ENCODE measurements at places on chromosomes 1 and 21.

GRCh38 chr21:45923146-45923545 is 58.4 kb upstream of the COL6A1 start:
- no peak overlapping the region for H3K4me3 ChIP-seq
- H3K4me1 ChIP-seq: no peaks in the 10 kb centered on the region
- H3K36me3 ChIP-seq: no peaks in the 10 kb centered on the region
- DNase-seq: peak; percentile 86
- no peak overlapping the region for H3K27ac ChIP-seq
- H3K27me3 ChIP-seq: no peaks in the 10 kb centered on the region

- no peaks in the 10 kb centered on the region for H3K4me1 ChIP-seq
- H3K27ac ChIP-seq: no peak overlapping the region
- no peak for DNase-seq
- no peak overlapping the region for H3K4me3 ChIP-seq
- peaks cover 2% of the 10 kb centered on the region for H3K27me3 ChIP-seq
Measured at GRCh38 chr1:154717528-154717924, 109.5 kb upstream of the ADAR start.

GRCh38 chr1:92749024-92749634 is 35.8 kb downstream of the EVI5 start:
- H3K27ac ChIP-seq: no peak overlapping the region
- no peak overlapping the region for H3K4me3 ChIP-seq
- peak; percentile 61 for DNase-seq
- H3K36me3 ChIP-seq: no peaks in the 10 kb centered on the region
- H3K4me1 ChIP-seq: no peaks in the 10 kb centered on the region

GRCh38 chr1:37186246-37186756 is 152.0 kb upstream of the GRIK3 start:
- no peak overlapping the region for H3K27ac ChIP-seq
- DNase-seq: no peak
- H3K27me3 ChIP-seq: no peaks in the 10 kb centered on the region
- H3K4me1 ChIP-seq: no peaks in the 10 kb centered on the region
- no peak overlapping the region for H3K4me3 ChIP-seq
- H3K36me3 ChIP-seq: no peaks in the 10 kb centered on the region

GRCh38 chr1:206892351-206892984 is 4.8 kb upstream of the IL24 start:
- no peak for DNase-seq
- H3K4me1 ChIP-seq: peaks cover 8% of the 10 kb centered on the region
- H3K27ac ChIP-seq: no peak overlapping the region
- no peak overlapping the region for H3K4me3 ChIP-seq
- H3K27me3 ChIP-seq: peaks cover 14% of the 10 kb centered on the region
- H3K36me3 ChIP-seq: no peaks in the 10 kb centered on the region

GRCh38 chr1:12761781-12762180 is 11.8 kb upstream of the PRAMEF12 start:
- H3K4me3 ChIP-seq: no peak overlapping the region
- no peaks in the 10 kb centered on the region for H3K27me3 ChIP-seq
- DNase-seq: no peak
- H3K27ac ChIP-seq: no peak overlapping the region

GRCh38 chr1:206448471-206448870 is 21.8 kb upstream of the IKBKE start:
- H3K4me1 ChIP-seq: peaks cover 7% of the 10 kb centered on the region
- H3K4me3 ChIP-seq: no peak overlapping the region
- no peaks in the 10 kb centered on the region for H3K27me3 ChIP-seq

- H3K4me3 ChIP-seq: no peak overlapping the region
Measured at GRCh38 chr1:157194731-157195520, 56.7 kb upstream of the ETV3 start.

DNA sequence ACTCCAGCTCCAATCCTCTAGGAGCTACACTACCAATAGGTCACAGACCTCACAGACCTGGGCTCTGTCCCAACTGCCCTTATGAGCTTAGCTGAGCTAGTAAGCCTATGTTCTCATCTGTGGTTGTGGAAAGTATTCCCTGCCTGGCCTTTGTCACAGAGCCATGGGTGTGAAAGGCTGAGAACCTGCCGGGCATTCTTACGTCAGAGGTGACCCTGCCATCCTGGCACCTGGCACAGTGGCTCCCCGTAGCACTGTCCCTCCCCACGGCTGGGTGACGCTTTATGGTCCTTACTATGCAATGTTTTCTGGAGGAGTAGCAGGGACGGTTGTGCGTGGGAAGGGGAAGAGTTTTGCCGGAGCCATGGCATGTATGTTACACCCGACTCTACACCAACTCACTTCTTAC is 3.5 kb downstream of the TNFRSF1B start:
- peaks cover 7% of the 10 kb centered on the region for H3K27me3 ChIP-seq
- H3K4me3 ChIP-seq: no peak overlapping the region
- H3K27ac ChIP-seq: no peak overlapping the region
- peaks cover 3% of the 10 kb centered on the region for H3K4me1 ChIP-seq

- H3K27me3 ChIP-seq: no peaks in the 10 kb centered on the region
- no peaks in the 10 kb centered on the region for H3K36me3 ChIP-seq
- no peak overlapping the region for H3K4me3 ChIP-seq
- peaks cover 19% of the 10 kb centered on the region for H3K4me1 ChIP-seq
Measured at GRCh38 chr1:54471588-54471987, 65.4 kb upstream of the SSBP3 start.

DNA sequence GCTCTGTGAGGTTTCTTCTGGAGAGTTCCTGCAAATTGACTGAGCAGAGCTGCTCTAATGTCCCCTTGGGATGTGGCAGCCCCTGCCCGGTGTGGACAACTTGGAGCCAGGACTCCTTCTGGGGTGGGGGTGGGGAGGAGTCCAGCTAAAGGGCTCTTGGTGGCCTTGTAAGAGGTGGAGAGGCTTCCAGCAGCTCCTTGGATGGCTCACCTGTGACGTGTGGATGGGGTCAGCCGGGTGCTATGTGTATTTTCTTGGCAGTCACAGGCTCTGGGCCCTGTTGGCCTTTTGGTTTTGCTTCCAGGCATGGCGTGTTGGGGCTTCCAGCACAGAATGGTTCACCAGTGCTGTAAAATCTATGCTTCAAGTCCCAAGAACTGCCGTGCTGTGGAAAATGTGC is 38.2 kb downstream of the TRAPPC10 start:
- H3K27ac ChIP-seq: no peak overlapping the region
- no peak overlapping the region for H3K4me3 ChIP-seq
- DNase-seq: no peak
- H3K27me3 ChIP-seq: no peaks in the 10 kb centered on the region
- H3K36me3 ChIP-seq: no peaks in the 10 kb centered on the region

- peak overlapping the region; percentile 99 for H3K27ac ChIP-seq
- peak; percentile 82 for DNase-seq
- H3K27me3 ChIP-seq: no peaks in the 10 kb centered on the region
- H3K4me3 ChIP-seq: peak overlapping the region; percentile 93
Measured at GRCh38 chr21:29299916-29300806, 1.4 kb downstream of the BACH1 start.

DNA sequence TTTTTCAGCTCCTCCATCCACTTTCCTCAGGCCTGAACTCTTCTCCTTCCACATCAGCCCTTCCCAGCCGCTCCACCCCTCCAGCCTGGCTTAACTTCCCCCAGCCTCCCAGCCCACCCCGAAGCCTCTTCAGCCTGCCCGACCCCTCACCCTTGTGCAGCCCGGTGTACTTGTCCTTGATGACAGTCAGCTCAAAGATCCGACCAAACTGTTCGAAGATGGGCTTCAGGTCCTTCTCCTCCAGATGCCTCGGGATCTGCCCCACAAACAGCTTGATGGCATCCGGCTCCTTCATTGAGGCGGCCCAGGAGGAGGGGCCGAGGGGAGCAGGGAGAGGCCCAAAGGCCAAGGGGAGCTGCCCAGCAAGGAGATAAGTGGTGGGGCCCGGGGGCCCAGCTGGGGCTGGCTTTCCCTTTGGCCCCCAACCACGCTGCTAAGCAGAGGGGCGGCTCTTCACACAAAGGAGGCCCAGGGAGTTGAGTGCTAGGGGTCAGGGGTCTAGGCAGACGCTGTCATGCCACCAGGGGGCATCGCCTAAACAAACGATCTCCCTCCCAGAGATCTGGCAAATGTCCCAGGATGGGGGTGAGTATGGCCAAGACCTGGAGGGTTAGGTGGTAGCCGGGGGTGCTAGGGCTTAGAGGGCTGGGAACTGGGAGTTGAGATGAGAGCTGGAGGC is 738 bp downstream of the CELF3 start:
- no peak overlapping the region for H3K4me3 ChIP-seq
- H3K4me1 ChIP-seq: peaks cover 19% of the 10 kb centered on the region
- H3K36me3 ChIP-seq: no peaks in the 10 kb centered on the region
- H3K27me3 ChIP-seq: peaks cover 41% of the 10 kb centered on the region

DNA sequence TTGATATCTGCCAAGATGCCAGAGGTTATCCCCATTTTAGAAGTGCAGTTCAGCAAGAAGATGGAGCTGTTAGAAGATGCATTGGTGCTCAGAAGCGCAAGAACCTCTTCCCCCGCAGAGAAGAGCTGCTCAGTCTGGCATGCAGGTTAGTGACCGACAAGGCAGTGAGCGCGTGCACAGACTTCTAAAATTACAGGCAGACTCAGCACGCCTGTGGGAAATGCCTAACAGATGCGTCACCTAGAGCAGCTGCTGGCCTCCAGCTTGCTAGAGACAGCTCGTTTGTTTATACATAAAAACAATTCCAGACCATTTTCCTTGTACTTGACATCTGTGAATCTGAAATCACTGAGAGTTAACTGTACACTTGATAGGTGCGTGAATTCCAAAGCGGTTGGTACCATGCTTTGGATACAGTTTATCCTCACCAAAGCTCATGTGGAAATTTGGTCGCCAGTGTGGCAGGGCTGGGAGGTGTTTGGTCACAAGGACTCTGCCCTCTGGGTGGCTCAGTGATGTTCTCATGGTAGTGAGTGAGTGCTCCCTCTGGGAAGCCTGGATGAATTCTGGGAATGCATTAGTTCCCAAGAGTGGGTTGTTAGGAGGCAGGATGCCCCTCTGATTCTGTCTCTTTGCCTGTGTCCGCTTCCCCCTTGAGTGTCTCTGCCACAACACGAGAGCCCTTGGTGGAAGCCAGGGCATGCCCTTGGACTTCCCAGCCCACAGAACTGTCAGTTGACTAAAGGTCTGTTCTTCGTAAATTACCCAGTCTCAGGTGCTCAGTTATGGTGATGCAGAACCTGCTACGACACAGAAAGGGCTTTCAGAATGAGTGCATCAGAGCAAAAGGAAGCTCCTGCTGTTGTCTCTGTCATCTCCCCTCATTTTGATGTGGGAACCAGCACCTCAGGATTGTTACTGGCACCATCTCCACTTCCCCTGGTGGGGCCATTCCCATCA is 24.4 kb downstream of the SNAP47 start:
- H3K4me1 ChIP-seq: peaks cover 23% of the 10 kb centered on the region
- no peaks in the 10 kb centered on the region for H3K27me3 ChIP-seq
- no peak overlapping the region for H3K4me3 ChIP-seq
- peak overlapping the region; percentile 69 for H3K27ac ChIP-seq
- no peaks in the 10 kb centered on the region for H3K36me3 ChIP-seq
- DNase-seq: peak; percentile 82

DNA sequence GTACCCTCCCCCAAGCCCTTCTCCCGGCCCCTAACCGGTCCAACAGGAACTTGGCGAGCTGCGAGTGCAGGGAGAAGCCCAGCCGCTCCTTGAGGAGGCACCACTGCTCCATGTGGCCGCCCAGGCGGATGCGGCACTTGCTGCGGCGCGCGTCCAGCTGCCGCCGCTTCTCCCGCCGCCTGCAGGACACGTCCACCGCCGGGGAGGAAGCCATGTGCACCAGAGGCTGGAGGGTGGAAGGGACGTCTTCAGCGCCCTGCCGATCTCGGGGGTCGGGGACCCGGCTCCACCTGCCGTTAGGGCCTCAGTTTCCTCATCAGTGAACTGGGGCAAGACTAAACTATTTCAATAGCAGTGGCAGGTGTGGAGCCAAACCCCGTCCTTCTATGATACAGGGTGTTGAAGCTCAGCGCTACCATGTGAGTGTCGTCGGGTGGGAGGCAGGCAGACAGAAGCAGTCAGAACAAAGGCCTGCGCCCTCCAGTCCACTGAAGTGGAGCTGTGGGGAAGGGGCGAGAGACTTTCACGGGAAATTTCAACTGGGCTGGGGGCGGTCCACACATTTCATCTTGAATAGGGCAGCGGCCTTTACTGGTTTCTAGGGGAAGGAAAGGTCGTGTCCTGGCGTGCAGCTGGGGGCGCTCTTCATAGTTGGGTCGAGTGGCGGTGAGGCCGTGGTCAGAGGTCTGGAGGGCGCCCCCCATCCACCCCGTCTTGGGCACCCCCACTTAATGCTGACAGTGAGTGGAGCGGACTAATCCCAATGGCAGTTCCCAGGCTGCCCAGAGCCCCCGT is 592 bp downstream of the ZNF692 start:
- H3K27ac ChIP-seq: peak overlapping the region; percentile 86
- DNase-seq: peak; percentile 84
- peak overlapping the region; percentile 60 for H3K4me3 ChIP-seq
- peaks cover 16% of the 10 kb centered on the region for H3K4me1 ChIP-seq
- no peaks in the 10 kb centered on the region for H3K36me3 ChIP-seq

DNA sequence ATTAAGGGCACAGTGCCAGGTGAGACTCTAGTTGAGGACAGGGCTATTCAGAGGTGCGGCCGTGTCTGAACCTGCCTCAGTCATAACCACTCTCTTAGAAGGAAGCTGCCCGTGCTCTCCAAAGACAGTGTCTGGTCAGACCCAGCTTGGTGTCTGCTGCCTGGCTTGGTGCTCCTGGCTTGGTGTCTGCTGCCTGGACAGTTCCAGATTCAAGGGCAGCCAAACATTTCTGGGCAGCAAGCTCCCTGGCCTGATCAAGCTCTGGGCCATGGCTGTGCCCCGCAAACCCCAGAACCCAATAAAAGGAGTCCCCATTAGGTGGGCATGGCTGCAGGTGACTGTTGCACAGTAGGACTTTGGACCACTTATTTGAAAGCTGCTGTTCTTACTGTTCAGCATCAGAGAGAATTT is 27.7 kb downstream of the NEK2 start:
- DNase-seq: no peak
- H3K4me3 ChIP-seq: no peak overlapping the region
- H3K36me3 ChIP-seq: no peaks in the 10 kb centered on the region
- H3K27ac ChIP-seq: peak overlapping the region; percentile 95
- H3K27me3 ChIP-seq: no peaks in the 10 kb centered on the region
- peaks cover 40% of the 10 kb centered on the region for H3K4me1 ChIP-seq

GRCh38 chr1:169877800-169878491 is 15.8 kb downstream of the SCYL3 start:
- H3K36me3 ChIP-seq: no peaks in the 10 kb centered on the region
- H3K27me3 ChIP-seq: no peaks in the 10 kb centered on the region
- H3K27ac ChIP-seq: no peak overlapping the region
- DNase-seq: no peak

GRCh38 chr1:62476525-62477219 is 39.8 kb downstream of the USP1 start:
- H3K27ac ChIP-seq: no peak overlapping the region
- no peaks in the 10 kb centered on the region for H3K4me1 ChIP-seq
- no peak for DNase-seq
- no peak overlapping the region for H3K4me3 ChIP-seq

- no peak for DNase-seq
- no peaks in the 10 kb centered on the region for H3K36me3 ChIP-seq
- peaks cover 9% of the 10 kb centered on the region for H3K27me3 ChIP-seq
- no peaks in the 10 kb centered on the region for H3K4me1 ChIP-seq
- no peak overlapping the region for H3K4me3 ChIP-seq
Measured at GRCh38 chr1:154786804-154787570, 83.1 kb downstream of the KCNN3 start.
